ENCODE measurements at places on chromosomes 3 and 15.

DNA sequence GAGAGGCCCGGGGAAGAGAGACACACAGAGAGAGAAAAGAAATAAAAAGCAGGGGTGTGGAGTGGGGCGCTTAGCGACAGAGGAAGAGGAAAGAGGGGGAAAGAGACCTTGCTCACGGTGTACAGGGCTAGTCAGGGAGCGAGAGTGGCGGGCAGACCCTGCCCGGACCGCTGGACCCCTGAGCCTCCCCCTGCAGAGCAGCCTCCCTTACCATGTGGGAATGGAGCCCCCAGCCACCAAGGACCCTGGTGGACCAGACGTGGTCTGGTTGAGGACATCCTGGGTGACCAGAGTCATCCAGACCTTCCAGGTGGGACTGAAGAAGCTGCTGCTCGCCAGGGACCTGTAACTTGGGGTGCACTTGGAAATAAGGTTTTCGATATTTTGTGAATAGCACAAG, 129.6 kb downstream of the CHSY1 start:
- no peak for DNase-seq

DNA sequence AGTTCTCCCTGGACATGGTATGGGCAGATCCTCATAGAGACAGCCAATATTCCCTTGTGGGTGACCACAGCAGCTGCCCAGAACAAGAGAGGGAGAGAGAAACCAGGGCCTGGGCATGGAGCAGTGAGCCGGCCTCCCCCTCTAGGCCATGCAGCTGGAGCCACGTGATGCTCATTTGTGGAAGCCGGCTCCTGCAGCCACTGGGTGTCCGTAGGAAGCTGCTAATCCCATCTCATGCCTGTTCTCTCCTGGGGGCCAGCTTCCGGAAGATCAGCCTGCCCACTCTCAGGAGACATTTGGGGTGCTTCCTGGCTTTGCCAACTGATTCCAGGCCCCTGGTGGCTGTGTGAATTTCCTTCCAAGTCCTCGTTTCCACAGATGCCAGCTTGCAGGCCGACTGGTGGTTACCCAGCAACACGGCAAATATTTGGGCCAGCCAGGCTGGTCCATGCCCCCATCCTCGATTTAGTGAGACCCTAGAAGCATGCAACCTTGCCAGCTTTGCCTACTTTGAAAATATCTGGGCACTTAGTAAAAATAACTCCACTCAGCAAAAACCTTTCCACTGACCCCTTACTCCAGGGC, 55.3 kb downstream of the LINGO1 start:
- no peak for DNase-seq

DNA sequence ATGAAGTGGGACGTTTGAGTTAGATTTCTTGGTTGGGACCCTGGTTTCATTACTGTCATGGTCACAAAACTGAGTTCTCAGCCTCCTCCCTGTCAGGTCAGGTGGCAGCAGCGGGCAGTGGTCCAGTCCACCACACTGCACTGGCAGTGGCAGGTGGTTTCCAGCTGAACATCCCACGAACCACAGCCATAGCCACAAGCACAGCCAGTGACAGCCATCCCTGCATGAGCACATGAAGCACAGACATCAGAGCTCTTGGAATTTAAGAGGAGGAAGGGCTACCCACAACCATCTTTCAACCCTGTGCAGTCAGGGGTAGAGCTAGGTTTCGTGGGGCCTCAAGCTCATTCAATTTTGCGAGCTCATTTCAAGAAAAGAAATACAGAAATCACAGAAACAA, 1.5 kb downstream of the RETNLB start:
- DNase-seq, result no peak

DNA sequence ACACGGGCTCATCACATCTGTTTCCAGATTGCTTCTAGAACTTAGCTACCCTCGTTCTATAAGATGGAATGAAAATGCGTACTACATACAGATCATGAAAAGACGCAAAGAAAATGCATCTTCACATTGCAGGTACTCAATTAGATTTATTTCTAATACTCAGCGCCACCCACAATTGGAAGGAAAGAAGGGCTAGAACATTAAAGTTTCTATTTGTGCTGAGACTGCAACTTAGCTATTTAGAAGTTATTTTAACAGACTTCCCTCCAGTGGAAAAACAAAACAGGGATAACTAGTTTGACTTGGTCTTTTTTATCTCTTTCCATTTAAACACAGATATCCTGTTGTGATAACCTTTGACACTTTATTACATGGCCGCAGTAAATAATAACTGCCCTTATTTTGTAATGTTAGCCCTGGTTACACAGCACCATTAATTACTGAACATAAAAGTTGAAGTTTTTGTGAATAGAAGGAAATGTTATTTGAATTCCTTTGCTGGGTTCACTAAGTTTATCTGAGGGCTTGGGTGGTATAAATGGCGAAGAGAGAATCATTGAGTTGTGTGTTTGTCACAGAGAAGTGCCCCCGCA, 86.9 kb upstream of the SLC25A26 start:
- no peak for DNase-seq

- DNase-seq, result no peak
These were observed 28.3 kb downstream of the LRRC2 start for GRCh38 chr3:46537779-46538178.

DNA sequence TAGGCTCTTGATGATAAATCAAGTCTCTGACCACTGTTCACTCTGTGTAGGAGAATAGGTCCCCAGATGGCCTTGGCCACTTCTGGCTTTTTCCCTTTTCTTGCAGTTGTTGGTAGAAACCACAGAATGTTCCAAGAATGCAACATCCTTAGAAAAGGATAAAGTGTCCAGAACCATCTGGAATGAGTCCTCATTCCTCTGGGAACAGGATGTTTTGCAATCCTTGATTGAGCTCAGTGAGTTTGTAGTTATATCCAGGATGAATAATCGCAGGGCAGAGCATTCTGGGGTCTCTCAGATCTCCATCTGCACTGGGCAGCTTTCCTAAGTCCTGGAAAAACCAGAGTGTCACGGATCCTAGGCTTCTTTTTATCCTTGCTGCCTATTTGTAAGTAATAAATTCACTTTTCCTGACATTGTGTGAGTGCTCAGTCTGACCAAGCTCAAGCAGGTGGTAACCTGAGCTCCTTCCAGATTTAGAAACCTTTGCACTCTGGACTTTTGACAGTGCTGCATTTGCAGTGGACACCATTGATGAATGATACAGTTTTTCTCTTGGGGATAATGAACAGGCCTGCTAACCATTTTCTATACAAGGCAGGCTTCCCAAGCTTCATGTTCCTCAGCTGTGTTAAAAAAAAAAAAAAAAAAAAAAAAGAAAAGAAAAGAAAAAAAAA, 1028.6 kb downstream of the OTOL1 start:
- DNase-seq, result no peak

GRCh38 chr3:85164436-85164835, 205.6 kb downstream of the CADM2 start:
- no peak for DNase-seq
